ENCODE measurements at places on chromosomes 1 and 21. TPM values are rescaled to one million over a fixed set of nuclear protein-coding genes. Genes with fewer than 3 reads are reported as not detected.

CELA3B gene
- total RNA-seq, result not detected

MNDA gene
- total RNA-seq, result not detected

PRKACB gene
- 9.8 TPM for total RNA-seq

DMRTA2 gene
- not detected for total RNA-seq

OVAAL gene
- total RNA-seq, result not detected

FCMR gene
- not detected for total RNA-seq

SLC41A1 gene
- 10.8 TPM for total RNA-seq

RCSD1 gene
- not detected for total RNA-seq

VPS72 gene
- total RNA-seq, result 54.4 TPM

GRHL3 gene
- total RNA-seq, result 1.5 TPM

IGSF5 gene
- 0.89 TPM for total RNA-seq

ZMYND12 gene
- 1.9 TPM for total RNA-seq

GPR153 gene
- total RNA-seq, result 3.6 TPM

TTC39A gene
- total RNA-seq, result 20.8 TPM

IRF6 gene
- 3.1 TPM for total RNA-seq

CD247 gene
- total RNA-seq, result 0.25 TPM

RIPPLY3 gene
- 0.51 TPM for total RNA-seq

CITED4 gene
- total RNA-seq, result 30.0 TPM

LCE1A gene
- not detected for total RNA-seq

DCST1 gene
- total RNA-seq, result not detected

SLC25A44 gene
- 17.6 TPM for total RNA-seq

ANXA9 gene
- total RNA-seq, result 1.3 TPM

MKNK1 gene
- 11.9 TPM for total RNA-seq

UBASH3A gene
- not detected for total RNA-seq

TBX19 gene
- 0.76 TPM for total RNA-seq

SFN gene
- 21.7 TPM for total RNA-seq

SMCP gene
- not detected for total RNA-seq

TSPAN2 gene
- total RNA-seq, result 2.7 TPM

ABCA4 gene
- total RNA-seq, result under 0.01 TPM

ADARB1 gene
- total RNA-seq, result 3.6 TPM

L1TD1 gene
- total RNA-seq, result under 0.01 TPM

ATP1A4 gene
- not detected for total RNA-seq

SPATA46 gene
- not detected for total RNA-seq

TNFRSF8 gene
- 0.16 TPM for total RNA-seq

S100A1 gene
- total RNA-seq, result 4.4 TPM

RGS2 gene
- total RNA-seq, result 1.9 TPM

SMPDL3B gene
- 2.3 TPM for total RNA-seq

PIGR gene
- total RNA-seq, result under 0.01 TPM

WDR64 gene
- not detected for total RNA-seq

ZNF644 gene
- total RNA-seq, result 17.3 TPM

RAB25 gene
- 0.89 TPM for total RNA-seq

PGLYRP4 gene
- total RNA-seq, result not detected

SLC9A1 gene
- 17.3 TPM for total RNA-seq

CYP4Z1 gene
- total RNA-seq, result not detected

BPNT1 gene
- 22.8 TPM for total RNA-seq

METTL18 gene
- total RNA-seq, result 1.0 TPM

VHLL gene
- not detected for total RNA-seq

RGSL1 gene
- not detected for total RNA-seq

TEX38 gene
- total RNA-seq, result not detected

CADM3 gene
- total RNA-seq, result not detected

ETV3L gene
- not detected for total RNA-seq
